ENCODE measurements at places on chromosomes 7 and 10.

GRCh38 chr7:127961786-127962453 lies 69.3 kb downstream of the LRRC4 start:
- H3K27ac ChIP-seq = no peak overlapping the region
- DNase-seq = no peak
- H3K4me1 ChIP-seq = no peaks in the 10 kb centered on the region
- no peak overlapping the region for H3K4me3 ChIP-seq

GRCh38 chr10:80519936-80520650 lies 17.6 kb upstream of the SH2D4B start:
- H3K4me3 ChIP-seq = no peak overlapping the region
- peaks cover 41% of the 10 kb centered on the region for H3K36me3 ChIP-seq
- H3K27me3 ChIP-seq = no peaks in the 10 kb centered on the region
- H3K27ac ChIP-seq = no peak overlapping the region
- no peaks in the 10 kb centered on the region for H3K4me1 ChIP-seq

DNA sequence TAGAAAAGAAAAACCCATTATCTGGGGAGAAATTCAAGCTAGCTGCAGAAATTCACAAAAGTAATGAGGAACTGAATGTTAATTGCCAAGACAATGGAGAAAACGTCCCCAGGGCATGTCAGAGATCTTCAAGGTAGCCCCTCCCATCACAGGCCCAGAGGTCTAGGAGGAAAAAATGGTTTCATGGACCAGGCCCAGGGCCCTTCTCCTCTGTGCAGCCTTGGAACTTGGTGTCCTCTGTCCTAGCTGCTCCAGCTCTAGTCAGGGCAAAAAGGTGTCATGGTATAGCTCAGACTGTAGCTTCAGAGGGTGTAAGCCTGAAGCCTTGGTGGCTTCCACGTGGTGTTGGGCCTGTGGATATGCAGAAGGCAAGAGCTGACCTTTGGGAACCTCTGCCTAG lies 411.8 kb downstream of the ADRA2A start:
- no peak overlapping the region for H3K27ac ChIP-seq
- H3K4me3 ChIP-seq = no peak overlapping the region
- no peak for DNase-seq
- no peaks in the 10 kb centered on the region for H3K36me3 ChIP-seq
- no peaks in the 10 kb centered on the region for H3K4me1 ChIP-seq

- H3K4me3 ChIP-seq = no peak overlapping the region
- no peaks in the 10 kb centered on the region for H3K27me3 ChIP-seq
- no peak for DNase-seq
- no peaks in the 10 kb centered on the region for H3K36me3 ChIP-seq
These were observed 267.5 kb downstream of the SDK1 start for GRCh38 chr7:3568516-3568915.

- DNase-seq = no peak
- H3K36me3 ChIP-seq = no peaks in the 10 kb centered on the region
- peaks cover 5% of the 10 kb centered on the region for H3K4me1 ChIP-seq
- H3K27ac ChIP-seq = no peak overlapping the region
These were observed 30.1 kb upstream of the INPP5A start for GRCh38 chr10:132507409-132507955.

DNA sequence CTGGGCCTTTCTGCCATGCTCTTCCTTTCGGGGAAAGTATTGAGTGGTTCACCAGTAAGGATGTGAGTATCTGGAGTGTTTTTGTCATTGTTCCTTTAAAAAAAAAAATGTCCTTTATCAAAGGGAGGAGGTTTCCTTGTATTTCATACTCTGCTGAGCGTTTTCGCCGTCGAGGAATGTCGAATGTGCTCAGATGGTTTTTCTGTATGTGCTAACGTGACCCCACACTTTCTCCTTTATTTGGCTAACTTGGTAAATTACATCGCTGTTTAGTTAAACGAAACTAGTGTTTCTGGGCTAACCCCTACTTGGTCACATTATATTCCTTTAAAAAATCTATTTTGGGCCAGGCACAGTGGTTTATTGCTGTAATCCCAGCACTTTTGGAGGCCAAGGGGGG lies 45.9 kb downstream of the INPP5A start:
- H3K4me1 ChIP-seq = peaks cover 19% of the 10 kb centered on the region
- H3K27me3 ChIP-seq = no peaks in the 10 kb centered on the region
- no peak for DNase-seq
- no peak overlapping the region for H3K27ac ChIP-seq

DNA sequence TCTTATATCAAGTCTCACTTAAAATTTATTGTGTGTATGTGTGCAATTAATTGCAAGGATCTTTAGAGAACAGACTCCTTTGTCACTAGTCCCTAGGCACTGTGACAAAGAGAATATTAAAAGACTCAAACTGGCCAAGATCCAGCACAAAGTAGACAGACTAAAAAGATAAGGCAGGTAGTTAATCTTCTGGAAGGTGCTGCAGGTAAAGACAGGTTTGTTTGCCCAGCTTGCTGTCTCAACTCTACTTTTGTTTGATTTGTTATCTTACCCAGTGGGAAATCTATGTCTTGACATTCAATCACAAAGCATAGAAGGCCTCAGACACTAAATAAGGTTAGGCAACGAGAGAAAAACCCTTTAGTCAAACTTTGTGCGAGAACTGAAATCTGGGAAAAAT lies 807.9 kb upstream of the LRRN3 start:
- no peak overlapping the region for H3K27ac ChIP-seq
- no peaks in the 10 kb centered on the region for H3K36me3 ChIP-seq
- H3K4me1 ChIP-seq = no peaks in the 10 kb centered on the region
- no peak for DNase-seq
- H3K27me3 ChIP-seq = no peaks in the 10 kb centered on the region

DNA sequence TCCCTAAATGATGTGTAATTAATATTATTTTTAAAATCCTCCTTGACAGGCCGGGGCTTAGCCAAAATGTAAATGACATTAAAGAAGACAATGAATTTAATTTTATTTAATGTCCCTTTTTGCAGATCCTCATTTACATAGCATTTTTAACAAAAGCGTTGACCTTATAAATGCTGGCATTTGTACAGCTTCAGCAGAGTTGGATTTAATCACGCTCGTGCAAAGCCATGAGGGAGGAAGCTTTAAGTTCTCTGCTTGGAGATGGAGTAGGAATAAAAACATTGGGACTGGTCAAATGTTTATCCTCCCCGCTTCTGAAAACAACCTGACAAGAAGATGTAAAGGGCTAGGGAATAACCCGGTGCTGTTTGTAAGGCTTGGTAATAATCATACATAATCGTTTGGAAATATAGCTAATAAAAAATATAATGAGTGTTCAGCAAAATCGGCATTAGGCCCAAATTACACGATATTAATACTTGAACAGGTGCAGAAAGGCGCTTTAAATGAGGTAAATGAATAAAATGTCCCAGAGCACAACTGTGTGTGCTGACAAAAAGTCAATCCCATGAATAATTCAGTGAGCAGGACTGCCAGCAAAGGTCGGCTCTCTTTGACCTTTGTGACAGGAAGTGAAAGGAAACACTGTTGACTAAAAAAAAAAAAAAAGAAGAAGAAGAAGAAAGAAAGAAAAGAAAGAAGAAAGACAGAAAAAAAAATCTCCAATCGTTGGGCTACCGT lies 11.5 kb downstream of the EBF3 start:
- no peaks in the 10 kb centered on the region for H3K27me3 ChIP-seq
- no peaks in the 10 kb centered on the region for H3K4me1 ChIP-seq
- H3K36me3 ChIP-seq = no peaks in the 10 kb centered on the region
- H3K4me3 ChIP-seq = no peak overlapping the region
- no peak overlapping the region for H3K27ac ChIP-seq

GRCh38 chr10:7417103-7417623 lies 6.3 kb upstream of the SFMBT2 start:
- H3K27me3 ChIP-seq = no peaks in the 10 kb centered on the region
- H3K4me3 ChIP-seq = no peak overlapping the region
- no peaks in the 10 kb centered on the region for H3K36me3 ChIP-seq
- DNase-seq = no peak
- no peak overlapping the region for H3K27ac ChIP-seq
- no peaks in the 10 kb centered on the region for H3K4me1 ChIP-seq

GRCh38 chr10:70675496-70676161 lies 3.3 kb downstream of the ADAMTS14 start:
- H3K4me1 ChIP-seq = peaks cover 4% of the 10 kb centered on the region
- no peaks in the 10 kb centered on the region for H3K36me3 ChIP-seq
- H3K27ac ChIP-seq = no peak overlapping the region
- DNase-seq = no peak

DNA sequence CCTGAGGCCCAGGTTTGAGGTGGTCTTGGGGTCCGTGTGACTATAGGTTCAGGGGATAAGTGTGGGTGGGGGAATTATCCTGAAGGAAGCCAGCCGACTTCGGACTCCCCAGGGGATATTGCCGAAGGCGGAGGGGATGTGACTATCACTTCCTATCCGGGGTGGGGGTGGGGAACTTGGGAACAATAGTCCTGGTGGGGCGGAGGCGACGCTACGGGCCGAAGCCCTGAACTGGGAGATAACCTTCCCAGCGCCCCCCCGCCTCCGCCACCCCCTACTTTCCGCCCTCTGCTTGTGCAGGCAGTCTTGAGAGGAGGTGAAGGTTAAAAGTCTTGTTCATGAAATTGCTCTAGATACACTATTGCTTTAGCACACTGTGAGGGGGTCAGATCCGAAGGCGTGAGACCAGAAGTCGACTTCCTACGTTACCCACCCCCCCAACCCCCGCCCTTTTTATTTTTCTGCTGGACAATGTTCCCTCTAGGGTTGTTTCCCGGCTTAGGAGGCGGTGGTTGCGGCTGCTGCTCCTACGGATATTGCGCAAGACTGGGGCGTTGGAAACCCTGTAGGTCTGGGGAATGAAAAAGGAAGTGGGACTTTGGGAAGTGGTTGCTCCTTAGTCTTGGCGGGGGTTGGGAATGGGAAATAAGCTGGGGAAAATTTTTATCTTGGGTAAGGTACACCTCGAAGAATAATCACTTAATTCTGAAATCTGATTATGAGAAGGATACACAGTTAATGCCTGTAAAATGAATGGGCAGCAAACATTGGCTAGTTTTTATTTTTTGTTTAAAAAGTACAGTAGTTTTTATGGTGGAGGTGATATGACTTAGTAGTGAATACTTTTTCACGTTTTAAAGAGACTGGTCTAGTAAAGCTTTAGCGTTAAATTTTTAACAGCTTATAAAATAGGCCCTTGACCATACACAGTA lies 1.5 kb downstream of the PTPN12 start:
- peak overlapping the region; percentile 93 for H3K27ac ChIP-seq
- no peaks in the 10 kb centered on the region for H3K36me3 ChIP-seq
- H3K27me3 ChIP-seq = no peaks in the 10 kb centered on the region
- H3K4me1 ChIP-seq = no peaks in the 10 kb centered on the region
- peak overlapping the region; percentile 98 for H3K4me3 ChIP-seq
- DNase-seq = peak; percentile 60

DNA sequence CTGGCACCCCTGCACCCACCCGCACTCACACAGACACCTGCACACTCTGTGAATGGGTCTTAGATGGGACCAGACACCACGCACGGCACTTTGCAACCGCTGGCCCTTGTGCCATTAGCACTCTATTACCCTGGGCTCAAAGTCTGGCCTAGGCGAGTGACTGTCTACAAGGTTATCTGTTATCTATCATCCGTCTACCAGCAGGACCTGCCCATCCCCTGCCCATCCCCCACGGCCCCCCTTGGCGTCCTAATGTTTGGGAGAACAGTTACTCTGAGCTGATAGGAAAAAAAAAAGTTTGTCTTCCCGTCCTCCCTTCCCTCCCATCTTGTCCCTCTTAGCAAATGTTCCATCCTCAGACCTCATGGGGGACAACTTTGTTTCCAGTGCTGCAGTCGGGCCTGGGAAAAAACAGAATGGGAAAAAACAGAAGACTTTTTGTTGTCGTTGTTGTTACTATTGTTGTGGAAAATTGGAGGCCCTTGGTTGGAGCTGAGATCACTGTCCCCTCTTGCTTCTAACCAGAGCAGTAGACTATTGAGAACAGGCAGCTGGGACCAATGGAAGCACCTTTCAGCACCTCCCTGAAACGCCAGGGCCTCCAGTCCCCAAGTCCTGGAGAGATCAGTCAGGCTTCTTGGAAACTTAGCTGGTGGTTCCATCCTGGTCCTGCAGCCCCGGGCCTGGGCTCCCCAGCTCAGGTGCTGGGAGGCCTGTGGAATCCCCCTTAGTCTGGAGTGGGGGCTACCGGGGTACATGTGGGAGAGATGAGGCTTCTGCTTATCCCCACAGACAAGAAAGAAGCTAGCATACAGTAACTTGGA lies 12.2 kb downstream of the UNCX start:
- no peak overlapping the region for H3K27ac ChIP-seq
- DNase-seq = no peak
- peaks cover 74% of the 10 kb centered on the region for H3K27me3 ChIP-seq
- H3K4me3 ChIP-seq = no peak overlapping the region

- H3K36me3 ChIP-seq = peaks cover 89% of the 10 kb centered on the region
- no peak for DNase-seq
- peaks cover 37% of the 10 kb centered on the region for H3K4me1 ChIP-seq
- no peaks in the 10 kb centered on the region for H3K27me3 ChIP-seq
- peak overlapping the region; percentile 96 for H3K27ac ChIP-seq
- H3K4me3 ChIP-seq = no peak overlapping the region
These were observed 38.5 kb upstream of the PDLIM1 start for GRCh38 chr10:95329296-95329695.

DNA sequence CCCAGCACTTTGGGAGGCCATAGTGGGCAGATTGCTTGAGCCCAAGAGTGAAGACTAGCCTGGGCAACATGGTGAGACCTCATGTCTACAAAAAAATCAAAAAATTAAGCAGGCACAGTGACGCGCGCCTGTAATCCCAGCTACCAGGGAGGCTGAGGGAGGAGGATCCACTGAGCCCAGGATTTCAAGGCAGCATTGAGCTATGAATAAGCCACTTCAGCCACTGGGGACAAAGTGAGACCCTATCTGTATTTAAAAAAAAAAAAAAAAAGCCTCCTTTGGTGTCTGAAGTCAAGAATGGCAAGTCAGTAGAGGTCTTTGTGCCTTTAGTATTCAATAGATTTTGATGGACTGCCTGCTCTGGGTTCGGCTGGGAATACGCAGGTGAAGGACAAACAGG lies 85.7 kb downstream of the RALA start:
- H3K36me3 ChIP-seq = peaks cover 4% of the 10 kb centered on the region
- H3K27ac ChIP-seq = no peak overlapping the region
- DNase-seq = no peak
- no peak overlapping the region for H3K4me3 ChIP-seq
- no peaks in the 10 kb centered on the region for H3K4me1 ChIP-seq
- H3K27me3 ChIP-seq = no peaks in the 10 kb centered on the region

DNA sequence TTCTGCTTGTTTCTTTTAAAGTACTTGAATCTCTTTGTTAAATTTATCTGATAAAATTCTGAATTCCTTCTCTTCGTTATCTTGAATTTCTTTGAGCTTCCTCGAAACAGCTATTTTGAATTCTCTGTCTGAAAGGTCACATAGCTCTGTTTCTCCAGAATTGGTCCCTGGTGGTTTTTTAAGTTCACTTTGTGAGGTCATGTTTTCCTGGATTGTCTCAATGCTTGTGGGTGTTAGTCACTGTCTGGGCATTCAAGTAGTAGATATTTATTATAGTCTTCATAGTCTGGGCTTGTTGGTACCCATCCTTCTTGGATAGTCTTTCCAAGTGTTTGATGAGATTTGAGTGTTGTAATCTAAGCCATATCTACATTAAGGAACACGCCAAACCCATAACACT lies 1060.6 kb downstream of the LRMDA start:
- H3K4me3 ChIP-seq = no peak overlapping the region
- peaks cover 2% of the 10 kb centered on the region for H3K4me1 ChIP-seq
- H3K27me3 ChIP-seq = no peaks in the 10 kb centered on the region

All from ascending aorta (tissue), 2 donors.